ENCODE measurements at places on chromosomes 4 and X.
A peak's percentile ranks its signal among the peaks of the same experiment; 100 is the strongest.

- DNase-seq, result no peak
Measured at GRCh38 chr4:178316211-178316610, 874.0 kb upstream of the AGA start.

DNA sequence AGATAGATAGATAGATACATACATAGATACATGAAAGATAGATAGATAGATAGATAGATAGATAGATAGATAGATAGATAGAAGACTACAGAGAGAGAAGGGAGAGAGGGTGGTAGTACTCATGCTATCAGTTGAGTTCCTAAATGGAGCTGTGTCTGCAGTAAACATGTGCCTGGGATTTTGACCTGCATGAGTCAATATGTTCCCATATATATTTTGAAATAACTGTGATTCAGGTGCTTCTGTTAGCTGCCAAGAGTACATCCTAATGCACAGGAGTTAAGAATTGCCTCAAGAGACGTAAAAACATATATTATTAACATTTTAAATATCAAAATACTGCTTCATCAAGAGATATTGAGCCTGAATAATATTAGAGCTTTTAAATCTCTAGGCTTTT is 379.4 kb downstream of the GRXCR1 start:
- no peak for DNase-seq

- DNase-seq, result no peak
Measured at GRCh38 chr4:181524499-181524898, 718.7 kb upstream of the TENM3 start.

- no peak for DNase-seq
Measured at GRCh38 chr4:53522334-53522733, 69.0 kb downstream of the LNX1 start.

- DNase-seq, result peak; percentile 0
Measured at GRCh38 chr4:73653695-73654106, 33.5 kb upstream of the RASSF6 start.

DNA sequence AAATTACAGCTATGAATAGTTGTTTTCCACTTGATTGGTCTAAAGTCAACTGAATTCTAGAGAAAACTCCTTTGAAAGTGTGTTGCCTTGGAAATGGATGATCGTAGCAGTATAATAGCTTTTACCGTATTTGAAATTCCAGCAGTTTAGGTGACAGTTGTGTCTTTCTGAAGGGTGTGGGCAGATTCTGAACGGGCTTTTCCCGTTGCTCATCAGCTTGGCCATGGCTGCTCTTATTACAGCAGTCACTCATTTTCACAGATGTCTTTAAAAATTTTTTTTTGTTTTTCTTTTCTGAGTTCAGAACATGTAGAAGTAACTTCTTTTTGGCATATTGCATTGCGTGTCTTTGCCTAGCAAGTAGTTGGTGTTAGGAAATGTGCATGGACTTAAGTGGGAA is 69.6 kb upstream of the SLC4A4 start:
- DNase-seq, result no peak

DNA sequence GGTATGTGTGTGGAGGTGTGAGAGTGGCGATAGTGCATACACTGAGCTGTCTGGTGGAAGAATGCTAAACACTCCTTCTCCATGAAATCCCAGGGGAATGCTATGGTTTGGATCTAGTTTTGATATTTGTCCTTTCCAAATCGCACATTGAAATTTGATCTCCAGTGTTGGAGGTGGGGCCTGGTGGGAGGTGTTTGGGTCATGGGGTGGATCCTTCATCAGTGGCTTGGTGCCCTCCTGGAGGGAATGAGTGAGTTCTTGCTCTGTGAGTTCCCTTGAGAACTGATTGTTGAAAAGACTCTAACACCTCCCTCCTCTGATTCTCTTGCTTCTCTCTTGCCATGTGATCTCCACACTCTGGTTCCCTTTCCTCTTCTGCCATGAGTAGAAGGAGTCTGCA is 114.1 kb upstream of the HHIP start:
- DNase-seq, result no peak

GRCh38 chr4:148064451-148064850 is 332.6 kb downstream of the ARHGAP10 start:
- no peak for DNase-seq
